PC-9 (cell line): ENCODE measurements at places on chromosomes 1 and 21. TPM values are rescaled to one million over a fixed set of nuclear protein-coding genes. Genes with fewer than 3 reads are reported as not detected.

GRCh38 chr21:40623528-40623927, 223.4 kb downstream of the DSCAM start:
- DNase-seq, result no peak

DNA sequence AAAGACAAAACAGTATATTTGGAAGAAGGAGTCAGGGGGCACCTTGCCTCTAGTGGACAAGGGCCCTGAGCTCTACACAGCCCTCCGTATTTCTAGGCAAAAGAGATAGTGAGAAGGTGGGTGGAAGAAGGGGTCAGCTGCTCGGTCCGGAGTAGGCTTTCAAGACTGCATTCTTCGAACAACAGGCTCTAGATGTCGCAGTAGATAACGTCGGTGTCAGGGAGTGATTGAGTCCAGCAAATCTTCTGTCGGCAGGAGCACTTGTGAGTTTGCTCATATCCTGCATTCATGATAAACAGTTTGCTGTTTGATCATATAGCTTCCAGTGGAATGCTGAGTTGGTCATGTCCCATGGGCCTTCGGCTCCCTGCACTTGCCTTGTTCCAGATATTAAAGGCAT, 36.8 kb downstream of the DIPK1A start:
- no peak for DNase-seq

DNA sequence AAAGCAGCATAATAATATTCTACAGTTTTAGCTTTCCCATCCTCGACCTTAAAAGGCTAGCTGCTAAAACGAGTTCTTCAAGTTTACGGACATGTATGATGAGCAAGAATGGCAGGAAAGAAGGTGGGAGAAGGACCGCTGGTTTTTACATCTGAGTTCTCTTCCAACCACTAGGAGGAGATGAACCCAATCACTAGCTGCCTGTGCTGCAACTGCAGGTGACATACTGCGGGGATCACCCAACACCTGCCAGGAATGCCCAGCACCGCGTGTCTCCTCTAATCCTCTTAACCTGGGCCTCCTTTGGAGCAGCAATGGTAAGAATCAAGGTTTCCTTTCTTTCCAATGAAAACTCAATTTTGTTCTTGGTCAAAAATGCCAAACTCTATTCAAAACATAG, 23.5 kb downstream of the TOR3A start:
- DNase-seq, result no peak

Gene GJB3
- 58.6 and 63.0 TPM in 2 replicates for total RNA-seq

- DNase-seq, result no peak
These were observed 93.5 kb downstream of the NRDC start for GRCh38 chr1:51784997-51785421.

DNA sequence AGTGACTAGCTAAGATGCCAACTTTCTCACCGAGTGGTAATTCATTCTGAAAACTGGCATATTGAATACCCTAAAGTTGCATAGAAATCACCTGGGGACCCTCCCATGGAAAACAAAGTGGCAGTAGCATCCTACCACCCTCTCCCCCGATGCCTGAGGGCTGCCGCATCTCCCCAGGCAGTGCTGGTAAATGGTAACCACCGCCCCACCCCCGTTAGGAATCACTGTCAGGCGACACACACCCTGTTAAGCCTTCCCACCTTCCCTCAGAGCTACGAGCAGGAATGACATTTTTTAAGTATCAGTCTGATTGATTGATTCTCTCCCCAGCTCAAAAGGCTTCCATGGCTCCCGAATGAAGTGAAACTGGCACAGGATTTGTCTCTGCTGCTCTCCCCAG, 28.3 kb downstream of the TMPRSS2 start:
- no peak for DNase-seq

Gene KPRP
- total RNA-seq, result not detected in 2 replicates
